CD4-positive, CD25-positive, alpha-beta regulatory T cell (primary cell): ENCODE measurements at places on chromosomes 16 and 17.

- H3K4me3 ChIP-seq, result peak overlapping the region; percentile 57
- peak overlapping the region; percentile 97 for H3K27ac ChIP-seq
- no peaks in the 10 kb centered on the region for H3K27me3 ChIP-seq
- peaks cover 64% of the 10 kb centered on the region for H3K4me1 ChIP-seq
Observed at GRCh38 chr17:21283482-21284318, 811 bp upstream of the MAP2K3 start.

GRCh38 chr17:12180644-12181261, 160.1 kb downstream of the MAP2K4 start:
- H3K4me1 ChIP-seq, result no peaks in the 10 kb centered on the region
- no peaks in the 10 kb centered on the region for H3K27me3 ChIP-seq
- no peak overlapping the region for H3K27ac ChIP-seq
- H3K36me3 ChIP-seq, result no peaks in the 10 kb centered on the region
- no peak overlapping the region for H3K4me3 ChIP-seq

DNA sequence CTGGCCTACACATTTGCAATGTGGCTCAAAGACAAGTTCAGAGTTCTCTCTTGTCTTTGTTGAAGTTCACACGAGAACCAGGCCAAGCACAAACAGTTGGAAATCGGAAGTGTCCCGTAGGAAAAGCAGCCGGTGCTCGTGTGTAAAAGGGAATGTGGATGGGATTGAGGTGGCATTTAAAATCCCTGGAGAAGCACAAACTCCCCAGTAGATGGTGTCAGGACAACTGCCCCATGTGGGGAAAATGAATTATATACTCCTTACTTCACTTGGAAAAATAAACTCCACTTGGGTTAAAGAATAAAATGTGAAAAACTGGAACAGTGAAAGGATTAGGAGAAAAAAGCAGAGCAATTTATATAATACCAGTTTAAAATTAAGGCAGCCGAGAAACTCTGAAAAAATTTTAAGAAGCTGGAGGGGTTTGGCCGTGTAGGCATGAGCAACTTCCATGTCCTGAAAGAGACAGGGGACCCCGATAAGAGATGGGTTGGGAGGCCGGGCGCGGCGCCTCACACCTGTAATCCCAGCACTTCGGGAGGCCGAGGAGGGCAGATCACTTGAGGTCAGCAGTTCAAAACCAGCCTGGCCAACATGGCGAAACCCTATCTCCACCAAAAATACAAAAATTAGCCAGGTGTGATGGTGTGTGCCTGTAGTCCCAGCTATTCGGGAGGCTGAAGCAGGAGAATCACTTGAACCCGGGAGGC, 28.1 kb downstream of the CBFA2T3 start:
- no peak overlapping the region for H3K4me3 ChIP-seq
- no peak overlapping the region for H3K27ac ChIP-seq
- H3K36me3 ChIP-seq, result no peaks in the 10 kb centered on the region
- H3K27me3 ChIP-seq, result no peaks in the 10 kb centered on the region

DNA sequence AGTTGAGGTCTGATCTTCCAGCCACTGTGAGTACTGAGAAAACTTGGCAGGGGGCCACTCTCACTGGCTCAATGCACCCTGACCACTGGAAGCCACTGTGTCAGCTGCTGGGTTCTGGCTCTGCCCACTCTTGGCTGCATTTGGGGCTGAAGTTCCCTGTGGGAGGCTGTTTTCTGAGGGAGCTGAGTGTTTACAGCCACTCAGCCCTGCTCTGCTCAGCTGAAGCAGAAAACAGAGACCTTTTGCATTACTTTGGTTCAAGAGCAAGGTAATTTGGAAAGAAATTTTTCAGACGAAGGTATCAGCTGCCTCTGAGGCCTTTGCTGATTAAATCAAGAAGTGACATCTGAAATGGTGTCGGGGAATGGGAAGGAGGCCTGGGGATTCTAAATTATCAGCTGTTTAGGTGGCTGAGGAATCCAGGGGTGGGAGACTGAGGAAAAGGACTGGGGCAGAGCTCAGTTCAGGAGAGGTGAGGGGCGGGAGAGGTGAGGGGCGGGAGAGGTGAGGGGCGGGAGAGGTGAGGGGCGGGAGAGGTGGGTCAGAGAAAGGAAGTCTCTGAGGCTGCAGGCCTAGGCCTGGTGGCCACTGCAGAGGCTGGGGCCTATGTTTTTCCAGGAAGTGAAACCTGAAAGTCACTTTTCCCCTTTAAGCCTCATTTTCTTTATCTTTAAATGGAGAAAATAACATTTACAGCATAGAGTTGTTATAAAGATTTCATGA, at the start of gene ACSM5:
ACSM5 (plus strand) TSS at position 137 of the 723 bp plus-strand sequence. CDS start 1,951 bp downstream, outside the sequence.
- DNase-seq, result no peak
- H3K4me3 ChIP-seq, result no peak within 1 kb of the TSS
- no peaks in the 10 kb centered on the region for H3K4me1 ChIP-seq
- no peaks in the 10 kb centered on the region for H3K36me3 ChIP-seq
- H3K27ac ChIP-seq, result no peak within 1 kb of the TSS

- H3K27me3 ChIP-seq, result no peaks in the 10 kb centered on the region
- DNase-seq, result no peak
- no peak overlapping the region for H3K27ac ChIP-seq
- peaks cover 21% of the 10 kb centered on the region for H3K4me1 ChIP-seq
Observed at GRCh38 chr16:67716097-67716496, 3.0 kb downstream of the GFOD2 start.

DNA sequence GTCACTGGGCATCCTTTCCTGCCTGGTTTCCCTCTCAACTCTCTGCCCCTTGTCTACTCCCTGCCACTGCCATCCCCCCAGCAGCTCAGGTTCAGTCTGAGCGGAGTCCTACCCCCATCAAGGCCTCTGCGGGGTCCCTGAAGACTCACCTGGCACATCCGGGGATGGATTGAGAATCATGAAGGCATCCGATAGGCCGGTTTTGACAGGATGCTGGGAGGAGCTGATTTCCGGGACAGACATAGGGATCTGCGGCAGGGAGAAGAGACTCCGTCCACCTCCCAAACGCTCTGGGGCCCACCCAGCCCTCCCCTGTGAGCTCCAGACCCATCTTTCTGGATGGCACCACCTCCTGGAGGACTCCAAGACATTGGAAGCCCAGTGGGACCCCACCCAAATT, 45.7 kb downstream of the PLXDC1 start:
- no peaks in the 10 kb centered on the region for H3K4me1 ChIP-seq
- no peaks in the 10 kb centered on the region for H3K36me3 ChIP-seq
- no peak overlapping the region for H3K27ac ChIP-seq
- H3K27me3 ChIP-seq, result no peaks in the 10 kb centered on the region
